ENCODE measurements at places on chromosomes 5 and 9. TPM values are rescaled to one million over a fixed set of nuclear protein-coding genes. Genes with fewer than 3 reads are reported as not detected.

- no peak for DNase-seq
Observed at GRCh38 chr9:13160051-13160450, 119.4 kb downstream of the MPDZ start.

RNF180 gene
- total RNA-seq, result 87.6 TPM

- DNase-seq, result no peak
Observed at GRCh38 chr5:133754575-133755169, 142.3 kb upstream of the FSTL4 start.

DNA sequence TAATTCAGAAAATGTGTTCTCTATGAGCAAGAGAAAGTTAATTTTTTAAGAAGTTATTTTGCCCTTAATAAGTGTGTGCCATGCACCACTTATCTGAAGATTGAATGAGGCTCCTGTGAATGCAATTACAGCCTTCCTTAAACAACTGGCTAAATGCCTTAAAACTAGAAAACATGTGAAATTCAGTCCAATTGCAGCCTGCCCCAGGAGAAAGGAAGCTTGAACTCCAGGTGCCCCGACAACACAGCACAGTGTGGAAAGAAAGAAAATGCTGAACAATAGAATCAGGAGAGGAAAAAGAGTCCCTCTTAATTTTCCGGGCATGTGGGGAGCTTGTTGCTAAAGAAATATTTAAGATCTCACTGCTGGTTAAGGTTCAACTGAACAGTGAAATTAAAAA lies 8.8 kb downstream of the LHFPL2 start:
- no peak for DNase-seq

Data from frontal cortex (tissue), 4 donors.